ENCODE measurements at places on chromosomes 2 and 18. TPM values are rescaled to one million over a fixed set of nuclear protein-coding genes. Genes with fewer than 3 reads are reported as not detected.

The EIF2AK2 gene
- 50.1 TPM for total RNA-seq

DNA sequence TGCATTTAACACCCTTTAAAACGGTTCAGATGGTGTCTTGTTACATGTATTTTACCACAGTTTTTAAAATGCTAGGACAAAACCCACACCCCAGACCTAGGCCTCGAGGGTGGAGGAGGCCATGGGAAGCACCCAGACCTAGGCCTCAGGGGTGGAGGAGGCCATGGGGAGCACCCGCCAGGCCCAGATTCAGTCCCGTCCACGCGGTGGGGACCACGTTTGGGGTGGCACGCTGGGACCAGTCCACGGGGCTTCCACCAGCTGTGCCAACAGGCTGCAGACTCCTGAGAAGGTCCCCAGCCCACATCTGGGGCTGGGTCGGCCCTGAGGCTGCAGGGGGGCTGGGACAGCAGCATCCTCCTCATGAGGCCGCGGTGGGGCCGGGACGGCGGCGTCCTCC lies 63.4 kb downstream of the SLC66A2 start:
- DNase-seq: no peak

DNA sequence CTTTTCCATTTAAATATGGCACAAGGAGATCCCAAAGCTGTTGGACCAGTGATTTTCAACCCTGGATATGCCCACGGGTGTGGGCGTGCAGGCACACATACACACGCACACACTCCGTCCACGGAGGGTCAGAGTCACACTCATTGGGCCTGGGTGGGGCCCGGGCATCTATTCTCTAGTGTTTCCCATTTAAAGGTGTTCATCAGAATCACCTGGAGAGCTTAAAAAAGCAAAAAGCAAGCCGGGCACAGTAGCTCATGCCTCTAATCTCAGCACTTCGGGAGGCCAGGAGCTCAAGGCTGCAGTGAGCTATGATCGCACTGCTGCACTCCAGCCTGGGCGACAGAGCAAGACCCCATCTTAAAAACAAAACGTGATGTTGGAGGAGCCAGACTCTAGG lies 329.0 kb downstream of the GBX2 start:
- DNase-seq: no peak

GRCh38 chr2:120132190-120132589 lies 91.0 kb downstream of the TMEM185B start:
- DNase-seq: no peak

- no peak for DNase-seq
Measured at GRCh38 chr2:40105593-40105992, 326.5 kb upstream of the THUMPD2 start.

The AOX1 gene
- total RNA-seq: 0.82 TPM

GRCh38 chr2:135072125-135072997 lies 20.3 kb downstream of the RAB3GAP1 start:
- DNase-seq: no peak

DNA sequence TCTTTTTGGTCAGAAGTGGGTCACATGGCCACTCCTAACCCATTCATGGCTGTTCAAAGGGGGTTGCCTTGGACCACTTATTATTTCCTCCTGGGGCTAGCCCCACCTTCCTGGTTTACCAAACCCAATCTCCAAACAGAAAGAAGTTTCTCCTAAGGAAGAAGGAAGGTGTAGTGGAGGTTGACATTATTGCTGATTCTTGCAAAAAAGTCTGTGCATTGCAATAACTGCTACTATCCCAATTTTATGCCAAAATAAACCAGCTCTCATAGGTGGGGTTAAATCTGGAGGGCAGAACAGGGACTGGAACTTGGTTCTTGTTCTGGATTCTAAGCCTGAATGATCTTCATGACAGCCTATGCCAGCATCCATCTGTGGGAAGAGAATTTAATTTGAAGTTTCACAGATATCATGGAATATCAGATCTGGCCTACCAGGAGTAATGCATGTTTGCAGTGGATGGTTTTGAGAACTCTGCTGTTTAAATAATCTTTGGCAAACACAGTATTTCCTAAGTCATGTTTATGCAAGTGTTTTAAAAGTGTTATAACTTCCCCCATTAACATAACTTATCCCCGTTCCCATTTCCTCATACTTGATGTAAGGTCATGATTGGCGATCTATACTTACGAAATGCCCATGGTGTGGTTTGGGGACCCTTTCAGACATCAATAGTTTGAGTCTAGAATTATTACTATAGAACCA lies 11.9 kb downstream of the ANXA4 start:
- DNase-seq: no peak

DNA sequence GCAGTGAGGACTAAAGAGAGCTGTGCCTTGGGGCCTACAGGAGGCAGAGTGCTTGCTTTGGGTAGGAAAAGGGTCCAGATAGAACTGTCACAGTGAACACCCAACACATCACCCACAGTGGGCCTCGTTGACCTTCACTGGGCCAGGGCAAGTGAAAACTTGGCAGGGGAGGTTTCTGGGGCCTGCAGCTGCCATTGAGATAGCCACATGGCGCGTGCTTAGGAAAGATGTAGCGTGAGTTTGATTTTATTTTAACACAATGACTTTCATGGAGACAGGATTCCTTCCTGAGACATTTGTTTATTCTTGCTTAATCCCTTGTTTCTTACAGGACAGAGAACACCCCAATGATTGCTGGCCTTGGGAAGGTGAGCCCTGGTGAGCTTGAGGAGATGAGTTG lies 9.3 kb upstream of the ESPNL start:
- no peak for DNase-seq

DNA sequence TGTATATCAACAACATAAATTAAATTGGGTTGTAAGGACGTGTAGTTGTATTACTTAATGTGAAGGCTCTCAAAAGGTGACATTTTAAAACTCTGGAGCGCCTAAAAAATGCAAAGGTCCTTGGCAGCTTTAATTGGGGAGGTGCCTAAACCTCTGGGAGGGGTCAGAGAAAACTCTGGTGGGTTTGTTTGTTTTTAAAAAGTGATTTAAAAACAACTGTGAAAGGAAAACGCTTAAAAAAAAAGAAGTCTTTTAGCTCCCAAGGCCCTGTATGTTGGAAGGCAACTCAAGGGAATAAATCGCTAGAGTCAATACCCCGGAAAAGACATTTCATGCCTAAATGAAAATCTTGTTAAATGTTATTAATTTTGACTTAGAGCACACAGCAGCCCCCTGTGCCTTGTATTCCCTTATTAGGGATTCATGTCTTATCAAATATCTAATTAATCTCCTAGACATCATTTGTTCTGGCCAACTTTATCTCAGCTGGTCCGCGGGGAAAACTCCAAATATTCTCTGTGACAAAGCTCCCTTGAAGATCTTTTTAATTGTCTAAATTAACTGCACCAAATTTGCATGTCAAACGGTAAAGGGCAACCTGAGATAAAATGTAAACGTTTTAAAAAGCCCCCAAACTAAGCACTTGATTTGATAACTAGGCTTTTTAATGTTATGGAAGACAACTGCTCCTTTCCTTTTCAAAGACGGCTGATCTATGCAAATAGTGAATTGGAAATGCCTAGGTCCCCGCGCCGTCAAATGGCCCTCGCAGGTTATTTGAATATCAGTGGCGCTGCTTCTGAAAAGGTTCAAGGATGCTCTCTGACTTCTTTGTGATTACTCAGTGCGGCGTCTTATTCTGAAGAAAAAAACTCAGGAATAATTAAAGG lies 4.2 kb downstream of the SP9 start:
- no peak for DNase-seq

The NFE2L2 gene
- total RNA-seq: 8.6 TPM

DNA sequence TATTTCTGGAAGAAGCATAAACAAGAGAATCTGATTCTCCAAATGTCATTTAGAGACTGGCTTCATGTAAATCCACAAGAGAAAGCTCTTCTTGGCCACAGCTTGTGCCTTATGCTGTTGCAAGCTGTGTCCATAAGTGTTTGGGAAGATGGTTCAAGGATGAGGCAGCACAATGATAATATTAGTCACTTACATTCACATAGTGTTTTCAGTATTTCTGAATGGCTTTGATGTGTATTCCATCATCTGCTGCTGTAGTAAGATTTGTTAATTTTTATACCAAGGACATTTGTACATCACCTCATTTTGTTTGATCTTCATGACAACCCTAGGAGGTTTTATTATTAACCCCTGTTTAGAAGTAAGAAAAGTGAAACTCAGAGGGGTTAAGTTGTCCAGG lies 29.9 kb downstream of the CREG2 start:
- no peak for DNase-seq

The RUFY4 gene
- total RNA-seq: not detected

GRCh38 chr2:113878743-113879142 lies 11.1 kb upstream of the ACTR3 start:
- no peak for DNase-seq

DNA sequence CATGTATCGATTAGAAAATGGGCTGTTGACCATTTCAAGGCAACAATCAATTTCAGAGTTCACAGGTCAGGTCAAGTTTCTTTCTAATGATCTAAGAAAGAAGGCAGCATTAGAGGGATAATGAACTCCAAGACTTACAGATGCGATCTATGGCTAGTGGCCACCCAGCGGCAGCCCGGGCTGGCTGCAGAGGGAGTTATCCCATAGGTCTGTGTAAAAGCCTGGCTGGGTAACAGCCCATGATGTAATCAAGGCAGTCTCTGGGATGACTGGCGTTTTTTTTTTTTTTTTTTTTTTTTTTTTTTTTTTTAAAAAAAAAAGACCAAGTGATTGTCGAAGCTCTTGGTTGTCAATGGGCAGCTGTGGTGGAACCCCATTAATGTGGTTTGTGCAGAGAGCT lies 171.1 kb upstream of the SKOR2 start:
- no peak for DNase-seq

The NPPC gene
- 0.41 TPM for total RNA-seq

DNA sequence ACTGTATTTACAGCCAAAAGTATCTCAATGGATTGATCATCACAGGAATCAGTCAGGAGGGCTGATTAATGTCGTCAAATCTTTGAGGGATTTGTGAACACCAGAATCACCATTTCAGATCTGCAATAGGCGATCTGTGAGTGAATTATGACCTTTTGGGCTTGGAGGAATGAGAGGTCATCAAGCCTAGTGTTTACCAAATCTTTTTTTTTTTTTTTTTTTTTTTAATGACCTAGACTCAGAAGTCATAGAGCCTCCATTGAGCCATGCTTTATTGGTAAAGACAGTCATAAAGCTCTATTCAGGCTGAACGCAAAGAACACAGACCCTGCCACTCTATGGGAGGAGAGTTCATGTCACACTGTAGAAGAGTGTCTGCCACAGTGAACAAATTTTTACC lies 97.7 kb downstream of the SOCS6 start:
- no peak for DNase-seq

DNA sequence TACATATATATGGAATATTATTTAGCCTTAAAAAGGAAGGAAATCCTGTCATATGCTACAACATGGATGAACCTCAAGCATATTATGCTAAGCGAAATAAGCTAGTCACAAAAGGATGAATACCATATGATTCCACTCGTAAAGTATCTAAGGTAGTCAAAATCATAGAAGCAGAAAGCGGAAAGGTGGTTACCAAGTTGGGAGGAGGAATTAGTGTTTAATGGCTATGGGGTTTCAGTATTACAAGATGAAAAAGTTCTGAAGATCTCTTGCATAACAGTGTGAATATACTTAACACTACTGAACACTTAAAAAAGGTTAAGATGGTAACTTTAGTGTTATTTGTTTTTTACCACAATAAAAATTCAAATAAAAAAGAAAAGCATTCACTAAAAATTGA lies 99.0 kb downstream of the MGAT5 start:
- no peak for DNase-seq

DNA sequence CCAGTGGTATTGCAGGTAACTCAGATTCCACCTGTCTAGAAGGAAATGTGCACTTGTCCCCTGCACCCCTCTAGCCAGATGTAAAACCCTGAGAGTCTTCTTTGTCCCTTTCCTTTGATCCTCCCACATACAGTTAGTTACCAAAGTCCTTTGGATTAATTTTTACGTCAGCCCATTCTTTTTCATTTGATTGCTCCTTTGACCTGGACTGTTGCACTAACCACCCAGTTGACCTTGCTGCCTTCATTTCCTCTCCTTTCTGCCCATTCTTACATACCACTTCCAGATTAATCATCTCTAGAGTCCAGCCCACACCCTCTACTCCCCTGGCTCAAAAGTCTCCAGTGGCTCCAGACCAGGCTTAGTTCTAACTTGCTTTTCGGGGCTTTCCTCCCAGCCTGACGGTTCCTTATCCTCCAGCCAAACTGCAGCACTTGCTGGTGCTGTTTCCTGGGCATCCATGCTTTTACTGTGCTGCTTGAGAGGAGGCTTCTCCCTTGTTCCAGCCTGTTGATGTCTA lies 99.3 kb downstream of the SPTBN1 start:
- no peak for DNase-seq

DNA sequence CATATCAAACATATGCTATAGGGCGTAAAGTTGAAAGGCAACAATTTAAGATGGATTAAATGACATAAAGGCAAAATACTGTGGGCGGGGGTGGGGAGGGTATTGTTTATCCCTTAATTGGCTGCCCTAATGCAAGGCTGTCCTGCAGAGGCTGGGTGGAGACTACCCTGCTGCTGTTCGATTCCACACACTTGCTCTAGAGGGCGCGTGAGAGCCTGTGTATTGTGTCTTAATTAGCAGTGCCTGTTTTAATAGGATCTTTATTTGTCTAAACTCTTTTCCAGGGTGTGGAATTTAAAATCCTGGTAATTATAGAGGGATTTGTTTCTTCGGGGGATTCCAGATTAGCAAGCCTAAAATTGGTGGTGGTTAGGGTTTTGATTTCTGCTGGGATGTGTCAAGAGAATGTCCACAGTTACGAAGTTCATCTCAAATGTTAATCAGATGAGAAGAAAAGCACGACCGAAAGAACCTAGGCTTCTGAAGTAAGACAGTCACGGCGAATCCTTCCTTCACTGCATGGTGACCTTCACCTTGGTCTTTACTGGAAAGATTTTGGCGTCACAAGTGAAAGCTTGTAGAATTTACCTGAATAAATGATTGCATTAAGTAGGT lies 103.5 kb upstream of the MAP3K20 start:
- DNase-seq: no peak

DNA sequence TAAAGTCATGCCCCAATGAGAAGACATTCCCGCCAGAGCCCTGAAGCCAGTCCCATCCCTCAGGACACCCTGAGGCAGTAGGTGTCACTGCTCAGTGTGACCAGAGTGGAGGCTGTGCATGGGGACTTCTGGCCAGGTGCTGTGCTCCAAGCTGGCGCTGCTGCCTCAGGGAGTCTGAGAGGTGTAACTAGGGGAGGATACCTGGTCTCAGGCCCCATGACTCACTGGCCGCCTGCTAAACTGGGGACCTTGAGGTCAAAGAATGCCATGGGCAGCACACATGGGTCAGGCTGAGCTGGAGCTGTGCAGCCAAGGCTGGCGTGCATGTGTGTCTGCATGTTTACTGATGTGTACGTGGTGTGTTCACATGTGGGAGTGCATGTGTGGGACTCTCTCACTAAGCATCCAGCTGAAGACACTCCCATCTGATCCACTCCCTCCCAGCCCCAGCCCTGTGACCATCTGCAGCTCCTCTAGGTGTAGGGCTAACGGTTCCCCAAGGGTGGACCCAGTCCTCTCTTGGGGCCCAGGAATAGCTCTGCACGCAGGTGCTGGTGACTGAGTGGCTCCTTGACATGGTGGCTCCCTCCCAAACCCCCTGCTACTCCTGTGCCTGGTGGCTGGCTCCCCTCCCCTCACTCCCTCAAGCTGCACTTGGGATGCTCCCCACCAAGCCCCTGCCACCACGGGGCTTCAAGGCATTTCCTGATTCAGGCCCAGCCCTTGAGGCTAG lies 16.5 kb downstream of the HS6ST1 start:
- DNase-seq: no peak
